CD4-positive, alpha-beta T cell treated with Interferon alpha-2 for 1 hour (primary cell): ENCODE measurements at places on chromosomes 3 and 15.

- DNase-seq: no peak
Observed at GRCh38 chr3:113211330-113212149, at the start of gene BOC. Gene BOC (plus strand): TSS chr3:113211557. CDS start chr3:113249803, 38,246 bp downstream.

DNA sequence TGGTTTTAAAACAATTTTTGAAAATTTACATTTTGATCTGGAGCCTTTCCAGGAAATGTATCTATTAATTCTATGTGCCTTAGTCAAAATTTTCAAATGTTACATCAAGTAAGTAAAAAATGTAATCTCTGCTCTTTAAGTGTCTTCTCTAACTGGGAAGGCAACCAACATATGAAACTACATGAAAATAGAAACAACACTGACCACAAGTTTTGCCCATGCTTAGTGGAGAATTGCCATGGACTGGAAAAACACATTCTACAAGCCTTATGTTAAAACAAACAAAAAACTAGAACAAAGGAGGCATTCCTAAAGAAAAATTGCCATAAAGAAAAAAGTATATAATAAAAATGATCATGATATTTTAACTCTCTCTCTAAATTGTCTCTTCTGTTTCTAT is 75.9 kb upstream of the SPRED1 start:
- no peak for DNase-seq

GRCh38 chr3:75049533-75049932 is 435.1 kb upstream of the CNTN3 start:
- no peak for DNase-seq

DNA sequence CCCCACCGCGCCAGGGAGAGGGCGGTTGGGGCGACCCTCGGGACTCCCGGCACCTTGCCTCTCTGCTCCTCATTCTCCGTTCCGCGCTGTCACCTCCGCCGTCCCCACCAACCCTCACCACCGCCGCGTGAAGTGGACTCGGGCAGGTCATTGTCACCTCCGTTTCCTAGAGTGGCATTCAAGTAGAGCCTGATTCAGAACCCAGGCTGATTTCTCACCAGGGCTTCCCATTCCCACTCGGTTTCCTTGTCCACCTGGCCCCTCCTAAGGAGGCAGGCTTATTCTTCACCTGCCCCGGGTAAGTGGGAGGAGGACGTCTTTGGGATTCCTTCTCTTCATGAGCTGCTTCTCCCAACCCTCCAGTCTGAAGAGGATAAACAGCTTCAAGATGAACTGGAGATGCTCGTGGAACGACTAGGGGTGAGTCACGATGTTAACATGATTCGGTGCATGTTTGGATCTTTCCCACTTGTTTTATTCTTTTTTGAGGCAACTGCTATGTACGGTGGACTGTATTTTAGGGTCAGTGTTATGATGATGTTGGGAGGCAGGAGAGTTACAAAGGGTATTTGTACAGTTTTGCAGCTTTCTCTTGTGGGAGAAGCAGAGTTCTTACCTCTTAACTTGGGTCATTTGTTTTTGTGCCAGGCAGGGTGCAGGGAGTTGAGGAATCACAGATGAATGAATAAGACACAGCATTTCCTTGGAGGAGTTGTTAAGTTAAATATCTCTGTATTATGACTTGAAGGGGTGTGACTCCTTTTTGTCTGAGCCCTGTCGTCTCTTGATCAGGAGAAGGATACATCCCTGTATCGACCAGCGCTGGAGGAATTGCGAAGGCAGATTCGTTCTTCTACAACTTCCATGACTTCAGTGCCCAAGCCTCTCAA is 692 bp downstream of the PSMD2 start:
- DNase-seq: no peak

DNA sequence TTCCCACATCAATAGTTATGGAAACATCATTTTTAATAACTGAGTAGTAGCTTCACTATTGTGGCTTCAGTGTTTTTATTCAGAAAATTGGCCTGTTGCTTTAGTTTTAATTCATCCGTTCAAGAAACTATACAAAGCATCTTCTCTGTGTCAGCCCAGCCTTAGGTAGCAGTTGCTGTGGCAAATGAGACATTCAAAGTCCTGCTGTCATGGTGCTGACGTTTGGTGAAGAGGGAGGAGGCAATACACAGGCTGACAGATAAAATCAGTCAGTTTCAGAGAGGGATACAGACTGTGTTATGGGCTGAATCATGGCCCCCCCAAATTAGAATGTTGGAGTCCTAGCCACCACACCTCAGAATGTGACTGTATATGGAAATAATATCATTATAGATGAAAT is 56.5 kb downstream of the SLC7A14 start:
- no peak for DNase-seq

DNA sequence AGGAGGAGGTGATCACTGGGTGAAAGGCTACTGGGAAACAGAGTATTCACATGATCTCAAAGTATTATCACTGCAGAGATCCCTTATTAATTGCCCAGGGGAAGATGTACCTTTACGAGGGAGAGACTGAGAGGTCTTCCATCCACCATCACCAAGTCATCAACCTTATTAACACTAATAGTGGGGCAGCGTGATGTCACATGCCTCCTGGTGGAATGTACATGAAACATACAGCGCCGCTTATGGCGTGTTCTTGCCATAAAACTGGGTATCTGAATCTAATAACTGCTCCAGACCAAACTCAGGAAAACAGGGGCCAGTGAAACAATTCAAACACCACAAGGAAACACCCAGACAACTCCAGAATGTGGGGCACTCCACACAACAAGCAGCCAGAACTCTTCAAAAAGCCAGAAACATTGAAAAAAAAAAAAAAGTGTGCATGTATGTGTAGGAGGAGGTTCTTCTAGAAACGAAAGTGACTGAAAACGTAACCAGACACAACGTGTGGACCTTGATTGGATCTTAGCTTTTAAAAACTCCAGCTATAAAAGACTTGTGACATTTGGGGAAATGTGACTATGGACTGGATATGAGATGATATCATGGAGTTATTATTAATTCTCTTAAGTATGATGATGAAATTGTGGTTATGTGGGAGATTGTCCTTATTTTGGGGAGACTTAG is 4.6 kb downstream of the STIMATE start:
- DNase-seq: peak; percentile 38

GRCh38 chr15:98727115-98728040 is 79.0 kb downstream of the IGF1R start:
- DNase-seq: no peak

DNA sequence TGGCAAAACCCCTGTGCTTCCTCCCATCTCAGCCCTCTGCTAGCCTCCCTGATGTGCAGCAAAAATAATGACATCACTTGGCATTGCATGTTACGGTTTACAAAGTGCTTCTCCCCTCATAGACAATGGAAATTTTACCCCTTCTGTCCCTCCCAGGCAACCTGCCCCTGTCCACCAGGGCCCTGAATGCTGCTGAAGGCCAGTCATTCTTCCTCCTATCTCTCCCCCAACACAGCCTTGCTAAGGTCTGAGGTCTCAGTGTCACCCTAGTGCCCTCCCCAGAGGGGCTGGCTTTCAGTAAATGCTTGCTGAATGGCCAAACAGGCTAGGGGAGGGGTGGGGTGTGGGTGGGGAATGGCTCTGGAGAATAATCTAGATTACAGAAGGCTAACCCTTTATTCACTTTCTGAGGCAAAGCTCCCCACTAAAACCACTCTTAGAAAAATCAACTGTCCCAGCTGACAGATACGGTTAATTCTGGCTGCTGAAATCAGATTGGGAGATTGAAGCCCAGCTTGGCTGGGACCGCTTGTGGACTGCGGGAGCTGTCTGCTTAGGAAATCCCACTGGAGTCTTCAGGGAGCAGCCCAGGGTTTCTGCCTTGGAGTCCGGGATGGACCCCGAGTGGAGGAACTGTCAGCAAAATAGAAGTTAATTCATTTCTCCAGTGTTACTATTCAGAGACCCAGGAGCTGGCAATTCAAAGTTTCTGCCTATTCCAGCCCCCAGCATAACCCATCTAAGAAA is 22.9 kb downstream of the ANP32A start:
- no peak for DNase-seq

- DNase-seq: no peak
Observed at GRCh38 chr3:138513090-138513843, 78.9 kb downstream of the ESYT3 start.

- no peak for DNase-seq
Observed at GRCh38 chr3:190728574-190729246, 133.8 kb downstream of the GMNC start.

- DNase-seq: no peak
Observed at GRCh38 chr3:156483002-156483401, 71.9 kb downstream of the SSR3 start.

DNA sequence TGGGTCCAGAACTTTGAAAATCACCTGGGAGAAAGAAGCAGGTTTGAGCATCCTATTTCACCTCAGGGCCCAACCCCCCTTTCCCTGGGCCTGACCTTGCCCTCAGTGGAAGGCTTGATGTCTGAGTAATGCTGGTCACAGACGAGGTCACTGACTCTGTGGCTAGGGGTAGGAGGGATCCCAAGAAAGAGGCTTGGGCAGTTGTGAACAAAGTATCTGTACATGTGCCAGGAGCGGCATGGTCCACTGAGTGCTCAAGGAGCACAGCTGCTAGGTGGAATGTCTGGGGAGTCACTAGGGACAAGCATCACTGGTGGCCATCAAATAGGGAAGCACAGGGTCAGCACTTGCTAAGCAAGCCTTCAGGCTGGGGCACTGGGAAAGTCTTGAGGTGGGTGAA is 7.3 kb downstream of the CCDC71 start:
- no peak for DNase-seq

DNA sequence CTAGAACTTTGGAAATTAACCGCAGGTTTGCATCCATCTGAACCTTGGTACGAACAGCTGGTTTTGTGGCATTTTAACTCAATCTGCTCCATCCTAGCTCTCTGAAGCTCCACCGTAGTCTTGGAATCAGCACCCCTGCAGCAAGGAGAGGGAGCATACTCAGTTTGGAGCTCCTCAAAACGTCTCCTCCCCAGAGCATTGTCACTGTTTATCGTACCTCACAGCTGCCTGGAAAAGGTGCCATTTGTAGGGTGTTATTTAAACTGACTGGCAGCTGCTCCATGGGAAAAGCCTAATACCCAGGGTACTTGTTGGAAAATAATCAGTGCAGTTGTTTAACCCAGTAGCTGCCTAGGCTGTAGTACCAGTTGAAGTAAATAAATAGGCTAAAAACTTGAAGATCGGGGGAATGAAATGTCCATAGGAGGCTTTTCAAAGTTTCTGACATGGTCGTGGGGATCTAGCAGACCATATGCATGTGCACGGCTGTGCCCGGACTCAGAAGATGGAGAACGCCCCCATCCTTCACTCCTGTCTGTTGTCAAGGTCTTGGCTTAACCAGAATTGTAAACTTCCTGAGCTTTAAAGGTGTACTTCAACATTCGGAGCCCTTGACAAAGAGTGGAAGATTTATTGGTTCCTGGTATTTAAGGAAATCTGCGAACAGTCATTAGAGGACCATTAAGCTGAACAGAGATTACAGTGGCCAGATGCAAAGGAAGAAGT is 43.9 kb downstream of the GHSR start:
- DNase-seq: no peak
